ENCODE measurements at places on chromosomes 7 and 10. TPM values are rescaled to one million over a fixed set of nuclear protein-coding genes. Genes with fewer than 3 reads are reported as not detected.
A peak's percentile ranks its signal among the peaks of the same experiment; 100 is the strongest.

DNA sequence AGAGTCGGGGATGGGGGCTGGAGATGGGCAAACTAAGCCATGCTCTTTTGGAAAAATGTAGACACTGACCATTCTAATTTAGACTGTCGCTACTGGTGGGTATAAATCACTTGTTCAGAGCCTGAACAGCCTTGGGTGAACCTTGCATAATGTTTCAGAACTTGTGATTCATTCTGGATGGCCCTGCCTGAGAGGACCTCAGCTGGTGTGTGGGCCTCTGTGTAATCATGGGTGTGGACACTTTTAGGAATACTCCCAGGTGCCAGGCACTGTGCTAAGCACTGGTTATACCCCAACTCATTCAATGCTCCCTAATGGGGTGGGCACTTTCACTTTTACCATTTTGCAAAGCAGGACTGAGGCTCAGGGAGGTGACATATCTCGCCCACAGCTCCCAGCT lies 26.8 kb upstream of the TM9SF3 start:
- no peak for DNase-seq

GRCh38 chr7:110065121-110065520 lies 1025.8 kb upstream of the LRRN3 start:
- no peak for DNase-seq

- DNase-seq: no peak
Observed at GRCh38 chr10:19778996-19779395, 37.2 kb upstream of the PLXDC2 start.

DNA sequence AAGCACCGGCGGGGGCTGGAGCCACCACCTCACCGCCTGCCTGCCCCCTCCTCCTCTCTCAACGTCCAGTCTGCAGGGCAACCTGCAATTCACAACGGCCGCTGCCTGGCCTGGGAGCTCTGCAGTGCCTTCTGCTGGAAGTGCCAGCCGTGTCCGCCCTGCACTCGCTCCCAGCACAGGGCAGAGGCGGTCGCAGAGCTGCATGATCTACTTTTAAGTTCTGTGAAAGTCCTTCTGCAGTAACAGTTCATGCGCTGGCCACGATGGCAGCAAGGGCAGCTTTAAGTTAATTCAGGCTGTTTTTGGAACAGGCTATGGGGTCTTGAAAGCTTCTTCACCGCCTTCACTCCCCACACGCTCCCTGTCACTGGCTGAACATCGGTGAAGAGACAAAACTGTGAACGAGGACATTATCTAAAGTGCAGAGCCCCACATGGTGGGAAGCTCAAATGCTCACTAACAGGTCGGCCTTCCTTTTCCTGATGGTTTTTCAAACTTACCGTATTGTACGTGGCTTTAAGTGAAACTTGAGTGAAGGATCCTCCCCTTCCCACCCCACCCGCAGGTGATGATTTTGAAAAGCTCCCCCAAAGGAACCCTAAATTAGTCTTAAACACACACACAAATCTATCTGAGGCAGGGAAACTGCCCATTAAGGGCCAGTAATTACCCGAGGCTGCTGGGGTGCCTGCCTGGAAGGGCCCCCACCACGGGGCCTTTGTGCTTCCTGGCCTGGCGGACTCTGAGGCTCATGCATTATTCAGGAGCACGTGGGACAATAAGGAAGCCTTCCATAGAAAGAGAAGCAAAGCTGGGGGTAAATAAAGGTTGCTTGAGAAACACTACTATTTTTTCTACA lies 504.3 kb downstream of the DNAJB6 start:
- DNase-seq: no peak

DNA sequence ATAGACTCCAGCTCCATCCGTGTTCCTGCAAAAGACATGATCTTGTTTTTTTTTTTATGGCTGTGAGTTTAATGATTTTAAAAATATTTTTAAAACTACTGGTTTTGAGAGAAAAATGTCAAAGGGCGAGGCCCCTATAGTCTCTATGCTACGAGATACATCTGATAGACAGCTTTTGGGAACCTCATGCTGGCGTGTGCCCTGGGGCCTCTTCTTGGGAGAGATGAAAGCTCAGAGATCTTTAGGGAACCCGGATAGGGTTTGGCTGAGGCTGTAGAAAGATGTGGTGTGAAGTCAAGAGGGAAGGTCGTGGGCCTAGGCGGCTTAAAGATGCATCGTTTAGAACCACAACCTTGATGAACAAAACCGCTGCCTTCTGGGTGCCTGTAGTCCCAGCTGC lies 70.2 kb downstream of the PDIA4 start:
- DNase-seq: no peak

GRCh38 chr10:118568327-118568848 lies 27.1 kb downstream of the PRLHR start:
- peak; percentile 45 for DNase-seq

- no peak for DNase-seq
Observed at GRCh38 chr10:77836299-77836820, 90.2 kb downstream of the DLG5 start.

DNA sequence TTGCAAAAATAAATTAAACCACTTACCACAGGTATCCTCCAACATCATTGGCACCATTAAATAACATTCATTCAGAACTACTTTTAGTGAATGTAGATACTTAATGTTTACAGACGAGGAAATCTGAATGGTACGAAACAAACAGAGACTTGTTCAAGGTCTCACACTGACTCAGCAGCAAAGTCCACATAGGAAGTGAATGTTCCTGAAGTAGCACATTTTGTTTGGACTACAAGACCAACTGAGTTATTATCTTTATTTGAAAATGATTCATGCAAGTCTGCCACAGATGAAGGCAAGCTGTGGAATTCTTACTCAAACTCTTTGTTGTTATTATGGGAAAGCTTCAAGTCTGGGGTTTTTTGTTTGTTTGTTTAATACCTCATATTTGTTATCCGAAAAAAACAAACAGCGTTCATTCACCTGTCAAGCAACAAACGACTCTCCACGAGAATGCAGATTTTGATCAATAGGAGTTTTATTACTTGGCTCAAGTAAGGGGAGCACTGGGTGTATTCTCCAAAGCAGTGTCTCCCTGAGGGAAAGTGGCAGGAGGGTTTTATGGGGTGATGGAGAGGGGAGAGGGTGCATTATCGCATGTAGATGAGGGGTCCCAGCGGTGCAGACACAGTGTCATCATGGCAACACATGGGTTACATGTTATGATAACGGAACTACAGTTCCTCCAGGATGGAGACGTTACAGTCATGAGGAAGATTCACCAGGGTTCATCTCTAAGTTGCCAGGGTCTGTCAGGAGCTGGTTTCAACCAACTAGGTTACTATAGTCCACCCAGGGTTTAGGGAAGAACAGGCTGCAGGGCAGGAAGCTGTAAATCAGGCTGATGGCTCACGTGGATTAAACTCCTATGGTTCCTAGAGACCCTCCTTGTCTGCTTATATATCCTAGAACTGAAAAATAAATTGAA lies 147.7 kb upstream of the AKR1E2 start:
- DNase-seq: no peak

GRCh38 chr10:79180414-79181221 lies 111.9 kb downstream of the ZMIZ1 start:
- DNase-seq: no peak

- DNase-seq: no peak
Observed at GRCh38 chr10:61786728-61787127, 114.8 kb upstream of the ARID5B start.

GRCh38 chr7:26792576-26792975 lies 71.8 kb downstream of the SKAP2 start:
- DNase-seq: no peak

- no peak for DNase-seq
Observed at GRCh38 chr7:28328822-28329660, 83.3 kb upstream of the CREB5 start.

DNA sequence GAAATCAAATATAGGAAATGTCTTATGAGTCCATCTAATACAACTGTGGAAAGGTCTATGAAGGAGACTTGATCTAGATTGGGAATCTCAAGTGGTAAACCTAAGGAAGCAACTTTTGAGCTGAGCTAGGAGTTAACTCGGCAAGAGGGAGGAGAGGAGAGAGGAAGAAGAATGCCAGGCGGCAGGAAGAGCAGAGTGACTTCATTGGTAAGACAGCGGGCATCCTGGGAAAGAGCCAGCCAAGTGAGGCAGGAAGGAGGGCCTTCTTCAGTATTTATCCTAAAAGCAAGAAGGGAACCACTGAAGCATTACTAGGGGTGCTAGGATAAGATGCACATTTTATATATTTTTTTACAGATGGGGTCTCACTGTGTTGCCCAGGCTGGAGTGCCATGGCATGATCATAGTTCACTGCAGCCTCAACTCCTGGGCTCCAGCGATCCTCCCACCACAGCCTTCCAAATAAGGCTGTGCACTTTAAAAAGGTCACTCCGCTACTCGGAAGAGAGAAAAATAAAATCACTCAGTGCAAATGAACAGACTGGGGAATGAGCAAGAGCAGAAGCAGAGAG lies 2.0 kb downstream of the BCL7B start:
- no peak for DNase-seq

- DNase-seq: no peak
Observed at GRCh38 chr7:5222841-5223411, 32.9 kb downstream of the WIPI2 start.

GRCh38 chr7:116232920-116233319 lies 22.6 kb downstream of the TES start:
- DNase-seq: no peak

DNA sequence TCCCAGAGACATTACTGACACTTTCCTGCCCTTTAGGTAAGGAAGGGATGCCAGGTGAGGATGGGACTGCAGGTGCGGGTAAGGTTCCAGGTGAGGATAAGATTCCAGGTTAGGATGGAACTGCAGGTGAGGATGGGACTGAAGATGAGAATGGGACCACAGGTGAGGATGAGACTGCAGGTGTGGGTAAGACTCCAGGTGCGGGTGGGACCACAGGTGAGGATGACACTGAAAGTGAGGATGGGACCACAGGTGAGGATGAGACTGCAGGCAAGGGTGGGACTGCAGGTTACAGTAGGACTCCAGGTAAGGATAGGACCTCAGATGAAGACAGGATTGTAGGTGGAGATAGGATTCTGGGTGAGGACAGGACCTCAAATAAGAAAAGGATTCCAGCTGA lies 322.3 kb downstream of the WDR37 start:
- DNase-seq: no peak

- DNase-seq: no peak
Observed at GRCh38 chr7:144386741-144387140, 16.8 kb downstream of the NOBOX start.

DNA sequence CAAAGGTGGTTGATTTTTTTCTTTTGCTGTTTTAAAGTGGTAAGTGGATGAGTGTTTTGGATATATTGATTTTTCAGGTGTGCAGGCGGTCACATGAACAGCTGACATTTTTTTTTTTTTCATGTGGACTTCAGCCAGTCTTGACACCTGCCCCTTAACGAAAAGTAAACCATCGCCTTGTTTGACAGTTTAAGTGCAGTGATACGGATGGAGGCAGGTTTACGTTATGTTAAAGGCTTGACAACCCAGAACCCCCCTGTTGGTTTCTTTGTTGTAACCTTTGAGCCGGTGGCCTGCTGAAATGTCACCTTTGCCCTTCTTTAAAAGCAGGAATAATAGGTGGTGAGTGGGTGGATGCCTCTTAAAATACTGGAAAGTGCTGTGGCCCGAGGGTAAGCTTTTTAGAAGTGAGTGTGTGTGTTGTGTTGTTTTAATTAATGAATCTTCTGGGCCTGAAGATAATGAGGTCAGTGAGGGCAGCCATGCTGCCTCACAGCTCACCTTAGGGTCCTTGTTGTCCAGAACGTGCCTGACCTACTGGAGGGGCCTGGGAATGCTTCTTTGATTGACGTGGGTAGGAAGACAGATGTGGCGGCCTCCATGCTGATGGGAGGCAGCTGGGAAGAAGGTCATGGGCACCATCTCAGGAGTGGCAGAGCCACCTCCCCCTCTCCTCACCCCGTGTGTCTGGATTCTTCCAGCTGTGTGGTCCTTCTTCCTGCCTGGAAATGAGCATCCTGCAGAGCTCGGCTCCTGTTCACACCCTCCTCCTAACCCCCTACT lies 69.8 kb downstream of the TCF7L2 start:
- DNase-seq: no peak

GRCh38 chr7:40700653-40701421 lies 566.0 kb downstream of the SUGCT start:
- no peak for DNase-seq

DNA sequence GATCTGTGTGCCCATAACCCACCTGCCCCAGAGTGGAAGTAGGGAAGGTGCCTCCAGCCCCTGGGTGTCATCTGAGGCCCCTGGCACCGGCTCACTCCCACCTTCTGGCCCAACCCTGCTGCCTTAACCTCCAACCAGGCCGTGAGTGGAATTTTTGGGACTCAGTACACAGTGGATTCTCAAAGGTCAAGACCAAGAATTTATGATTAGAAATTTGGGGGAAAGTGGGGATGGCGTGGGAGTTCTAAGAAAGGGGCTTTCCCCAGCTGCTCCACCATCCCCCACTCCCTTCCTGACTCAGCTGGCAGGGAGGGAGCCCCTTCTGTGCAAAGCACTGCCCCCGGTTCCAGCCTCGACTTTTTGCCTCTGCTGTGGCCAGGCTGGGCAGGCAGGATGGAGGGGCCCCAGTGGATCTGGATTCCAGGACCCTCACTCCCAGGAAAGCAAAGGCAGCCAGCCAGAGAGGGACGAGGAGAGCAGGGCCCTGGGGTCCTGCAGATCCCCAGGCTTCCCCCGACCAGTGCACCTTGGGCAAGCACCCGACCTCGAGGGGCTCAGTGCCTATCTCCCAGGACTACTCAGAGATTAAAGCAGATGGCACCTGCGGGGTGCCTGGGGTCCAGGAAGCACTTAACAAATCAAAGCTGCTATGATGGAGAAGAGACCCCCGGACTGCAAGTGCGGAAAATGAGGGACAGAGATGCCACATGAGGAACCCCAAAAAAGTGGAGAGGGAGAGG lies 12.8 kb downstream of the SPOCK2 start:
- DNase-seq: no peak

DNA sequence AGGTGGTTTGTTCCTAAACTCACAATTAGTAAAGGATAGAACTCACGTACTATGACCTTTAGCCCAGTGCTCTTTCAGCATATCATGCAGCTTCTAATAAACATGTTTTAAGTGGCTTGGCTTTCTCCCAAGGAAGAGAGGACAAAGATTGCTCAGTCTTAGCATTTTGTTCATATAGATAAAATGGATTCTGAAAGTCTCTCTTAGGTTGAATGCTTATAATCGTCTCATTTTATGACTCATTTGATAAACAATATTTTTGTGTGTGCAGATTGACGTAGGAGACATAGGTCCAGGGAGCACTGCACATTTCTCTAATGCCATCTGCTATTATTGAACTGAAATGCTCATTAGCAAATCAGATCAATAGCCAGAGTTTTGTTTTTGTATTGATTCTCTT lies 44.8 kb downstream of the GNAT3 start:
- DNase-seq: no peak

GRCh38 chr7:157567666-157568065 lies 230.9 kb downstream of the DNAJB6 start:
- no peak for DNase-seq

AZGP1 gene
- total RNA-seq: 25.6 TPM

ZDHHC6 gene
- 25.7 TPM for total RNA-seq

STN1 gene
- 13.1 TPM for total RNA-seq

DNAJC12 gene
- 1.1 TPM for total RNA-seq

KNDC1 gene
- total RNA-seq: 1.2 TPM

KIF20B gene
- 39.9 TPM for total RNA-seq

CCDC172 gene
- total RNA-seq: not detected

SPAM1 gene
- total RNA-seq: not detected

ELN gene
- 0.39 TPM for total RNA-seq

ADAM12 gene
- not detected for total RNA-seq

AOAH gene
- total RNA-seq: not detected

TUBB8 gene
- 0.34 TPM for total RNA-seq

MSMB gene
- total RNA-seq: 7.4 TPM

COBL gene
- 48.1 TPM for total RNA-seq

EIF5AL1 gene
- 0.20 TPM for total RNA-seq

SPDYE1 gene
- not detected for total RNA-seq

CYP3A4 gene
- not detected for total RNA-seq
